ENCODE measurements at places on chromosomes 2 and 18. TPM values are rescaled to one million over a fixed set of nuclear protein-coding genes. Genes with fewer than 3 reads are reported as not detected.

The RNF152 gene
- 0.47 TPM for total RNA-seq

GRCh38 chr2:48530033-48530811, at the start of gene STON1:
Gene STON1 (plus strand): TSS chr2:48530154. CDS start chr2:48580634, 50,480 bp downstream.
- no peak for DNase-seq

The LIMS2 gene
- total RNA-seq = 3.7 TPM

The KCNJ3 gene
- not detected for total RNA-seq

The NTSR2 gene
- total RNA-seq = not detected

The DSC2 gene
- 33.4 TPM for total RNA-seq

DNA sequence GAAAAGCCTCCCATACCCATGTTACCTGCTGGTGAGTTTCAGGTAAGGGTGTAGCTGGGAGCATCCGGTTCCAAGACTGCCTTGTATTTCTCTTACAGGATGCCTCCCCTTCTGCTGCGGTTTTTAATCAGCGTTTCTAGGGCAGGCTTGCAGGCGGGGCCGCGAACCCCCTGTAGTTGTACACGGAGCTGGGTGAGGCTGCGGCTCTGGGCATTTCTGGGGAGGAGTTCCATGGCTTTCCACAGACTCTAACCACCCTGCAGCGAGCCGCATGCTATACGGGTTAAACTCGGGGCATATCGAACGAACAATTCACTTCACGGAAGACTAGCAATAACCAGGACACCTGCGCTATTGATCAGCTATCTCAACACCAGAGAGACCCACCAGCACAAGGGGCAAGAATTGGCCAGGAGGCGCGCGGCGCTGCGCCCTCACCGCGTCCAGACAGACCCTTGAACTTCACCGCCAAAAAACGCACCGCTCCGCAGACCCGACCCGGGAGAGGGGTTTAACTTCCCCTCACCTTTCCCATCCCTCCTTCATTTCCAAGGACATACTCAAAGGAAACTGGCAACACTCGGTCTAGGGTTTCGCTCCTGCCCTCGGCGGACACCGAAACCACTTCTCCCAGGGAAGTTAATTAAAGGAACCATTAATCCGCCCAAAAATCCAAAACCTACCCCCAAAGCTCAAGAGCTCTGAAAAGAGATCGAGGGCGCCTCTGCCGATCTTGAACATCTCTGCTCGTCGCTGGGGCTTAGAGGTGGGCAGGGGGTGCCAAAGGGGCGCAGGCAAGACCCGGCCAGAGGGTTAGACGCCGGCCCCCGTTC, 909 bp downstream of the TGFA start:
- no peak for DNase-seq

DNA sequence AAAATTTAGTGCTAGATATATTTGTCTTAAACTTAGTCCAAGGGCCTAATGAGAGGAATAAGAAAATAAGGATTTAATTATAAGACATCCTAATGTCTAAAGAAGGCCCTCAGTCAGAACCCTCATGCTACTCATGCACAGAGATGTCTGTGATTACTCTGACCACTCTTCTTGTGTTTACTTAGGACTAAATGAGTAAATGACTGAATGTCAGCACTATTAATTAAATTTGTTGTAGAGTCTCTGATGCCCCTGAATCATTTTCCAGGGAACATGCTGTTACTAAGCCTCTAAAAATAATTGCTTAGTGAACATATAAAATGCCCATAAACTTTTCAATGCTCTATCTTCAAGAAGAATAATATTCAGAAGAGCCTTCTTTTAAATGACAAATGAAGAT, 32.4 kb downstream of the GULP1 start:
- no peak for DNase-seq

The REG1B gene
- total RNA-seq = 4.2 TPM

DNA sequence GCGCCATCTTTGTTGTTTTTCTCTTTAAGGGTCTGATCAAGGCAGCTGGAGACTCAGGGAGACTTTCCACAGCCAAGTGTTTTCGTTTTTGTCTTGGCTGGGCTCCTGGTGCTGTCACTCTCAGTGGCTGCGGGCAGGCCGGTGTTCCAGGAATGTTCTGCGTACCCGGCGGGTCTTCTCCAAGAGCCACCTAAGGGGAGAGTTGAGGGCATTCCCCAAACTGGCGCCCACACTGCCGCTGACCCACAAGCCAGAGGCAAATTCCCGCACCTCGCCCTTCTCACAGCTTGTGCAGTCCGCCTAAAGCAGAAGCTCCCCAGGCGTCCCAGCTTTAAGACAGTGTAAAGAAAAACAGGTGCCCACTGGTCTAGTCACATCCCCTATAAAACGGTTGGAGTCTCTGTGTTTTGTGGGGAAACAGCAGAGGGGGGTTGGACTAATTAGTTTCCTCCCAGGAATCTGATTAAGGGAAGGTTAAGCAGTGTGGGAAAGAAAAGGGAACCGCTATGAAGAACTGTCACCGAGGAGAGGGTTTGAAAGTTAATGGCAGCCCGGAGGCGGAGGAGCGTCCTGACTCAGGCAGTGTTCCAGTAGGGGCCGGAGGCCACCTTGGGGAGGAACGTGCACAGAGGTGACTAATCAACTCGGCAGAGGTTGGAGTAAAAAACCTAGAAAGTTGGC, 224.5 kb downstream of the SLC4A3 start:
- no peak for DNase-seq

The COX7A2L gene
- 104 TPM for total RNA-seq

DNA sequence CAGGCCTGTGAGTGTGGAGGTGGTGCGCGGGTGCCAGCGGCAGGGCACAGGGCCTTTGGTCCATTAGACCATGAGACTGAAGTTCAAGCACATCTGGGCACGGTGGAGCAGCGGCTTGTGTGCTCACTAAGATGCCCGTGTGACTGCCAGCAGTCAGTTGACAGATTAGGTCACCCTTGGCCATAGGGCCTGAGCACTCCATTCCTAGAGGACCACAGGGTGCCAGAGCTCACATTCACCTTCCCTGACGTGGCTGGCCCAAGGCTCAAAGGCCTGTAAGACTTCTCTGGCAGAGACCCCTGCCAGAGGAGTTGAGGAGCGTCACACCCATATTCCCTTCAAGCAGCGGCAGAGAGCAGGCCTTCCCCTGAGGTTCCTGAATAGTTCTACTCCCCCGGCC, 650 bp downstream of the LHCGR start:
- no peak for DNase-seq

GRCh38 chr2:159880729-159881128, 82.7 kb upstream of the CD302 start:
- no peak for DNase-seq

- DNase-seq = no peak
Measured at GRCh38 chr2:178114462-178114861, 2.2 kb downstream of the RBM45 start.

The NDC80 gene
- total RNA-seq = 46.0 TPM

GRCh38 chr18:31230495-31230894, 67.8 kb upstream of the DSC1 start:
- peak; percentile 89 for DNase-seq

The C2orf80 gene
- total RNA-seq = not detected

The MYL12B gene
- total RNA-seq = 403 TPM

GRCh38 chr2:86788881-86789686, 1.6 kb downstream of the CD8A start:
- no peak for DNase-seq

- DNase-seq = no peak
Measured at GRCh38 chr18:23816740-23817139, 127.5 kb downstream of the LAMA3 start.

The GPR75 gene
- 1.2 TPM for total RNA-seq

The GRB14 gene
- total RNA-seq = 6.3 TPM

DNA sequence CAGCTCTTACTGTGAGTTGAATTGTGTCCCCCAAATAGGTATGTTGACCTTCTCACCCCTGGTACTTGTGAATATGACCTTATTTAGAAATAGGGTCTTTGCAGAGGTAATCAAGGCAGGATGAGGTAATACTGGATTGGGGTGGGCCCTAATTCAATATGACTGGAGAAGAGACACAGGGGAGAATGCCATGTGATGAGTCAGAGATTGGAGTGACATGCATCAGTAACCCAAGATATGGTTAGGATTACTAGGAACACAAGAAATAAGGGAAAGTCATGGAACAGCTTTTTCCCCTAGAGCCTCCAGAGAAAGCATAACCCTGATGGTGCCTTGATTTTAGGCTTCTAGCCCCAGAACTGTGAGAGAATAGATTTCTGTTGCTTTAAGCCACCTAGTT, 37.0 kb upstream of the ATP5MC3 start:
- no peak for DNase-seq

- no peak for DNase-seq
Measured at GRCh38 chr2:215884451-215885087, 128.8 kb downstream of the MREG start.

- DNase-seq = no peak
Measured at GRCh38 chr2:206572725-206573124, 69.6 kb upstream of the FAM237A start.

The ZNF521 gene
- 0.10 TPM for total RNA-seq

DNA sequence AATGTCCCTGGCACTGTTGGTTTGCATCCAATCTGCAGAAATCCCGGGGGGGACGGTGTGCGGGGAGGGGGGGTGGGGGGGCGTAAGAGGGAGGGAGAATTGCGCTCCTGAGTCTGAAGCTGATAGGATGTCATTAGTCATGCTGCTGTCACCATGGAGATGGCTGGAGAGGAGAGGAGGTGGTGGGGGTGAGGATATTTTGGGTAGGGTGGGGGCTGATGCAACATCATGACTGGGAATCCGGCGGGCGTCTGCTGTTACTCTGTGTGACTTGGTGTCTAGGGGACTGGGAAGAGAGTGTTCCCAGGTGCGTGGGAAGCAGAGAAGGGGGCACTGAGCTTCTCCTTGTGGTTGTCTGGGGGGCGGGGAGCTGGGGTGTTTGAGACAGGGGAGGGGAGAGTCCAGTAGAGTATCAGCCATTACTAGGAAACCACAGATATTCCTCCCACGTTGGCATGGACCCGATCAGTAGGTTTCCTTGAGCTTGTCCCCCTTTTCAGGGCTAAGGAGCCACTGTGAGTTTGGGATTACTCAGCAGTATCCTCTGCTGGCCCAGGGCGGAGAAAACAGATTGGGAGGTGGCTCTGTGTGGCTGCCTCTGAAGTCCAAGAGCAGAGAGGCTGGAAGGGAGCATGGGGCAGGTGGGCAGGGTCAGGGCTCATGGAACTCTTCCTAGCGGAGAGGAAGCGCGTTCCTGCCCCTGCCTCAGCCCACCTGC, 18.9 kb downstream of the TET3 start:
- DNase-seq = no peak

The SLC35G4 gene
- total RNA-seq = not detected

GRCh38 chr2:183011743-183012142, 26.5 kb downstream of the NCKAP1 start:
- no peak for DNase-seq

GRCh38 chr2:23656597-23656973, 270.3 kb downstream of the ATAD2B start:
- DNase-seq = no peak

GRCh38 chr2:30161929-30162706, 15.3 kb downstream of the YPEL5 start:
- DNase-seq = no peak

DNA sequence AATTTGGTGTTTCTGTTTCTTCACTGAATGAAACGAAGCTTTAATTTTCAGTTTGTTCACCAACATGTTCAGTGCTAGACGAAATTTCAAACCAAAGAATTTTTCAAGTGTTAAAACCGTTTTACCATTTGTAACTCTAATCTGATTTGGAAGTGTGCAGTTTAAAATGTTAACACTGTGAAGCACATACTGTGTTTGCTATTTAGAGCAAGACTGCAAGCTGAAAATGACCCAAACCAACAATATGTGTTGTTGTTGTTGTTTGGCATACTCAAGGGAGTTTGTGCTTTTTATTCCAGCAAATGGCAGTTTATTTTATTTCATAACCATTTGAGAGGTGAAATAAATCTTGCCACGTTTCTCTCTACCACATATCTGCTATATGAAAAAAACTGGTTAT, 128.4 kb upstream of the CDH7 start:
- no peak for DNase-seq

DNA sequence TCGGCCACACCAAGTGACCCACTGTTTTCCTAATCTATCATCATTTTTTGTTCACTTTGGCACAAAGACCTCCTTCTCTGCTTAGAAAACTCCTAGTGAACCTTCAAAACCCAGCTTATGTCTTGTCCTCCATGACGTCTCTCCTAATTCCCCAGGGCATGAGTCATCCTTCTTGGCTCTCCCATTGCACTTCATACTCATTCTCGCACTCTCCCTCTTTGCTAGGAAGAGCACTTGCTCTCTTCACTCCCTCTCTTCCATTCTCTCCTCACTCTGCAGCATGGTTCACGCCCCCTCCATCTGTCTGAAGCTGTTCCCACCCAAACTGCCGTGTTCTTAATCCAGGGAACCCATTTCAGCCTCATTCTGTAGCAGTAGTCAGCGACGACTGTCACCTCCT, 103.9 kb downstream of the MRO start:
- no peak for DNase-seq

DNA sequence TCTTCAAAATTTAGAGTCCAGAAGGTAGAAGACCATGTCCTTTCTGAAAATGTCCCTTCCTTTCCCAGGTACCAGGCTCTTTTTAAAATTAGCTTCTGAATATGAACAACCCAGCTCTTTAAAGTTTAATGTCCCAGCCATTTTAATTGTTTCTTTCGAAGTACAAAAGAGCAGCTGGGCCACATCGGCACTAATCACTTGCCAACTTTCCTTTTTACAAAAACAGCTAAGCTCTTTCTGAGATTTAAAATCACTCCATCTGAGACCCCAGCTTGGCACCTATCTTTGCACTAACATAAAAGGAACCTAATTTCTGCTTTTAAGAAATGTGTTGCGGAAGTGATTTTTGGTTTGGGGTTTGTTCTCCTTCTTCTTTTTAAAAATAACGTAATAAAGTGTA, 2.6 kb downstream of the BOD1L2 start:
- DNase-seq = no peak

GRCh38 chr2:98457045-98457696, 12.5 kb downstream of the INPP4A start:
- DNase-seq = no peak

- peak; percentile 55 for DNase-seq
Measured at GRCh38 chr2:212892193-212892592, 259.2 kb downstream of the IKZF2 start.

- no peak for DNase-seq
Measured at GRCh38 chr2:190190507-190191162, 128.1 kb upstream of the MSTN start.

DNA sequence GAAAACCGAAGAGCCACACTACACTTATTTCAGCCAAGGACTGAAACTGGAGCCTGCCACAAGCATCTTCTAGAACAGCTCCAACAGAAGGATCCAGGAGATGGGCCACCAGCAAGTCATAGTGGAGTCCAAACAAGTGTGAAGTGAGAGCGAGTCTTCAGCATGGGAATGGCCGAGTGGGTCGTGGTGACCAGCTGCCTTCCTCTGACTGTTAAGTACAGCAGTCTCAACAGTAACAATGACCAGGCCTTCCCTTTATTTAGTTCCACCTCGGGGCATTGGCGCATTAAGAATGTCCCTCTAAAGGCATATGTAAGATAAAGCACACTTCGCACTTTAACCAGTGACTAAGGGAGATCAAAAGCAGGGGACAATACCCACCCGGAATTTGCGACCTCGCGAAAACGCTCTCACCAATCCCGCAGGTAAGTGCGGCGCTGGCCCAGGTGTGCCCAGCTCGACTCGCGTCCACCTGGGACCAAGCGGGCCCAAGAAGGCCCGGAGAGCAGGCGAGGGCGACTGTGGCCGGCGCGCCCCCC, 1.1 kb downstream of the L3MBTL4 start:
- no peak for DNase-seq

The TLX2 gene
- total RNA-seq = not detected
